ENCODE measurements at places on chromosomes 7 and 10.

DNA sequence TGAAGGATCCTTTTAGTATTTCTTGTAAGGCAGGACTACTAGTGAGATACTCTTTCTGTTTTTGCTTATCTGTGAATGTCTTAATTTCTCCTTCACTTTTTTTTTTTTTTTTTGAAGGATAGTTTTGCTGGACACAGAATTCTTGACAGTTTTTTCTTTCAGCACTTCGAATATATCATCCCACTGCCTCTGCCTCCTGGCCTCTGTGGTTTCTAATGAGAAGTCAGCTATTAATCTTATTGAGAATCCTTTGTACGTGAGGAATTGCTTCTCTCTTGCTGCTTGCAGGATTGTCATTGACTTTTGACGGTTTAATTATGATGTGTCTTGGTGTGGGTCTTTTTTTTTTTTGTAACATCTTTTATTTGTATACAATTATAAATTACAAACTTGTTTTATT lies 12.6 kb upstream of the WAC start:
- no peak for DNase-seq

GRCh38 chr7:48518092-48518491 lies 346.8 kb downstream of the ABCA13 start:
- DNase-seq, result no peak

GRCh38 chr10:4034907-4035598 lies 250.0 kb upstream of the KLF6 start:
- peak; percentile 60 for DNase-seq

DNA sequence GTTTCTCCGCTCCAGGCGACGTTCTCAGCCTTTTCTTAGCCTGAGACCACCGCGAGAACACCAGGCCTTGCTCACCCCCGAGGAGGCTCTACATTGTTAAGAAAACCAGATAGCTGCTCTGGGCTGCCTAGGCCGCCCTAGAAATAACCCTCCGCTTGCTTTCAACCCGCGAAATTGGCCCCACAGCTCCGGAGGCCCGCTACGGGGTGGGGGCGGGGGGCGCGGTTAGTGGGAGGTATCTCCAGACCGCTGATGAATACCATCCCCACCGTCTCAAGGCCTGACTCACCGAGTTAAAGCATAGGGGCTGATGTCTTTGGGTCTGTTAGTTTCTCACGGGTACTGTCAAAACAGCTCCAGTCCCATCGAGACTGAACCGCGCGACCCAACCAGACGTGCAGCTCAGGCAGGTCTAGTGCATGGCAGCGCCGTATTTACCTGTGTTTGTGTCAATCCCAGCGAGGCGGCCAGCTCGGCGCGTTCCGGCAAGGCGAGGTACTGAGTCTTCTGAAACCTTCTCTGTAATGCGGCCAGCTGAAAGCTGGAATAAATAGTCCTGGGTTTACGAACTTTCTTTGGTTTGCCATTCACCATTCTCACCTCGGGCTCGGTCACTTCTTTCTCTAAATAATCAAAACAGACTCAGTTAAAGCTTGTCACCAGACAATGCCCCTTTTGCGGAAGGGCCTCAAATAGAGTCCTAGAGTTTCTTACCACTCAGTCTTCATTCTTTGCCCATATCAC lies 2.7 kb downstream of the DLX5 start:
- no peak for DNase-seq

DNA sequence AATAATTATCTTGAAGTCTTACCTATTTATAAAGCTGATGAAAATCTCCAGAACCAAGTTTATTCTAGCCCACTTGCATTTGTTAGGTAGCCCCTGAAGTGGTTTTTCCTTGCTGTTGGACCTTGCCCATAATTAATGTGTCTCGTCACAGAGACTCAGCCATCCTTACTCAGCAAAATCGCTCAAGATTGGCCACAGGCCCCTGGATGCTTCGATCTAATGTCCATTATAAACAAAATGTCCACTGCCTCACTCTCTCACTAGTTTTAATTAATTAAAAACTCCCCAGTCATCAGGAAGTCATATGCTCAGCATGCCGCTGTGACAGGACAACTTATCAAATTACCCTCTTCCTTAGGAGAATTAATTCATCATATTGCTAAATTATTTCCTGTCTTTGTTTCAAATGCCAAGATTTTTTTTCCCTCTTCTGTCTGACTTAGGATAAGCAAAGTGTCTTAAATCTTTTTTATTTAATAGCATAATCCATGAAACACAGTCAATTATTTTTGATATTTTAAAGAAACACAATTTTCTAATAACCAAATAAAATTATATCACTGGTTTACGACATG lies 126.8 kb upstream of the PCLO start:
- DNase-seq, result no peak

DNA sequence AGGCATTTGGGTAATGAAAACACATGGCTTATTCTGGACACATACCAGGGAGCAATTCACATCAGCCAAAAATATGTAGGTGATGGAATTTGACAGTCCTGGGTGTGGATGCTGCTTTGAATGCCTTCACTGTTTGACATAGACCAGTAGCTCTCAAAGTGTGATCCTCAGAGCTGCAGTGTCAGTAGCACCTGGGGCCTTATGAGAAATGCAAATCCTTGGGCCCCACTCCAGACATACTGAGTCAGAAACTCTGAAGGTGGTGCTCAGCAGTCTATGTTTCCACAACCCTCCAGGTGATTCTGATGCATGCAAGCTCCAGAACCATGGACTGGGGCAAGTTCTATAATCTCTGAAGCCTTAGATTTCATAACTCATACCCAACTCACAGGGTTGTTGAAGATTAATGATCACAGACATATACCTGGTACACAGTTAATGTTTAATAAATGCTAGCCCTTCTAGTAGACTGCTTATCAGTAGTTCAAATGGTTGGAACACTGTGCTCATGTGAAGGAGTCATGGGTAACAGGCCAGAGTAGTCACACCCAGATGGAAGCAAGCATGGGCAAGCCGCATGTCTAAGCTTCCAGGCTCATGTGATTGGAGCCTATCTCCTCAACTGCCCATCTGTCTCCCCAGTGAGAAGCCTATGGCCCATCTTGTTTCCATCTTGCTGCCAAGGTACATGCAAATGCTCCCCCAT lies 715.7 kb downstream of the GRID1 start:
- DNase-seq, result no peak

DNA sequence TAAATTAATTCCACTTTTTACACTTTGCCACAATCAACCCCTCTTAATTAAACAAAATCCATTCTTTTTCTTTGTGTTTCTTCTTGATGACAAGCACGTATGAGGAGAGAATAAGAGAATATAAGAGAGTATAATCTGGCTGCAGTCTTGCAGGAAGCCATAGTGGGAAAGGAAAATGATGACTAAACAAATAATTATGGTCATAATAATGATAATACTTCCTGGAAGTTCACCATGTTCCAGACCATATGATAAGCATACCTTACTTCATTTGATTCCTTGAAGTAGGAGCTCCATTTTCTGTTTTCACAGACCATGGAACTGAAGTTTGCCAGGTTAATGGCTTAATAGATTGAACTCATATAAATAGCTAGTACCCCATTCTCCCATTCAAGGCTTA lies 237.8 kb downstream of the SEMA3D start:
- DNase-seq, result no peak

Measured in suppressor macrophage treated with lipopolysaccharide for 1 hour (primary cell).